ENCODE measurements at places on chromosomes 16 and 17.

- peak; percentile 33 for DNase-seq
These were observed 228.8 kb downstream of the C16orf78 start for GRCh38 chr16:49602201-49602975.

- peak; percentile 74 for DNase-seq
These were observed 2.7 kb downstream of the NDUFAF8 start for GRCh38 chr17:81241648-81242420.

DNA sequence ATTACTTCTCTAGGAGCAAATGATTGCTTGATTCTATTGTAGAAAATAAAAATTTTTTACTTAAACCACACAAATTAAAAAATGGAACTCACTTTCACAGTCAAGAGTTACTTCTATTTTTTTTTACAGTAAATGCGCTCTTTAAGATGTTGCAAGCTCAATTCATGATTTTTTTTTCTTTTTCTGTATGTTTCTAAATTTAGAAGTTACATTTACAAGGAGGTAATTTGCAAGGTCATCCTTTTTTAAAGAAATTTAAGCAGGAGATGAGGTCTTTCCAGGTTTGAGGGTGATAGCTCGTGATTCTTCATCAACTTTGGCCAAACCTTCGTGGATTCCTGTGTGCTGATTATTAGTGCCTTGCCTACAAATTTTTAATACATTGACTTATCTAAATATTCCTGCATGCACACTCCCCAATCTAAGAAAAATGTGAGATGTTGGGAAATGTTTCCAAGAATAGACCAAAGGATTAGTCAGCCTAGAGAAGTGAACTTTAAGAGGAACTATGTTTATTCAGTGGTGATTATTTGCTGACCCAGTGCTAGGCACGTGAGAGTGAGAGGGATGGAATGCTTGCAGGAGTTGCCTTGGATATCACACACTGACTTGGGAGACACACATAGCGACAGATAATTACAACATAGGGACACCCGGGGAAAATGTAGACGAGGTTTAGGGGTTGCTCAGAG is 429.8 kb downstream of the MAF start:
- DNase-seq, result no peak

DNA sequence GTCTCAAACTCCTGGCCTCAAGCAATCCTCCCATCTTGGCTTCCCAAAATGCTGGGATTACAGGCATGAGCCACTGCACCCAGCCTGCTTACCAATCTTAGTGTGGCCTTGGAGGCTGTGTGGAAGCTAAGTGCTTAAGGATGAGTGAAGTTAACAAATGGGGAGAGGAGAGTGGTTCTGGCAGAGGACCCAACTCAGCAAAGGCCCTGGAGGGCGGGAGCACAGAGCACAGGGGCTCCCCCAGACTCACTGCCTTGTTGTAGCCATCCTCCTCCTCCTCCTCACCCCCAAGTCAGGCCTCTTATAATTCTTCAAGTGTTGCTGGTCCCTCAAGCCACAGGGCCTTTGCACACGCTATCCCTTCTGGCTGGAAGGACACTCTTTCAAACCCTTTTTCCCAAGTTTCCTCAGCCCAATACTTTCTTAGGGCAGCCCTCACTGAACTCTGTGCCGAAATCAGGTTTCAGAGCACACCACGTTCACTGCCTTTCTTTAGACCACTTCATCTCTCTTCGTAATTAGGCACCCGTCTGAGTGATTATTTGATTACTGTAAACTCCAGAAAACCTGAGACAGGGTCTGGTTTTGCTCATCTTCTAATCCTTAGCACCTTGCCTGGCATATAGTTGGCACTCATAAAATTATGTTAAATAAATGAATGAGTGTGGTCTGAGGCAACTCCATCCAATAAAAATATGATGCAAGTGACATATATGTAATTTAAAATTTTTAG is 23.4 kb downstream of the NGFR start:
- no peak for DNase-seq

GRCh38 chr17:17161759-17162158 is 44.4 kb downstream of the PLD6 start:
- DNase-seq, result no peak

- no peak for DNase-seq
These were observed 330.2 kb downstream of the C16orf95 start for GRCh38 chr16:86986809-86987487.

DNA sequence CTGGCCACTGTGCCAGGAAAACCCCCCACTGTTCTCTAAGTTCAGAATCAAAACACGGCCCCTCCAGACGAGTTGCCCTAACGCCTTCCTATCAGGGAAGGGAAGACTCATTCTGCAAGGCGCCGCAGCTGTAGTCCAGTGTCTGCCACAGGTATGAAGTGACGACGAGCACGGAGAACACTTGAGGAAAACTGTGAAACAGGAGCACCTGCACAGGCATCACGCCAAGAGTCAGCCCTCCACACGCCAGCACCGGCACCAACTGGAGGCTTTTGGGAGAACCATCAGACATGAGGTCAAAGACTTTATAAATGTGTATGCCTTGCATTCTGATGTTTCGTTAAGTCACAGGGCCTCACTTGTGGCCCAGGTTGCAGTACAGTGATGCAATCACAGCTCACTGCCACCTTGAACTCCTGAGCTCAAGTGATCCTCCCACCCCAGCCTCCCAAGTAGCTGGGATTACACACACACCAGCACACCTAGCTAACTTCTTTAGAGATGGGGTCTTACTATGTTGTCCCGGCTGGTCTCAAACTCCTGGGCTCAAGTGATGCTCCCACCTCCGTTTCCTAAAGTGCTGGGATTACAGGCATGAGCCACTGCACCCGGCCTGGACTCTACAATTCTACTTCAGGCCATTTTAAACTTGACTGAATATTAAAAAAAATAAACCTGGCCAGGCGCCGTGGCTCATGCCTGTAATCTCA is 22.9 kb downstream of the KLHDC4 start:
- no peak for DNase-seq

- DNase-seq, result no peak
These were observed 26.2 kb upstream of the FOXK2 start for GRCh38 chr17:82493226-82493781.

DNA sequence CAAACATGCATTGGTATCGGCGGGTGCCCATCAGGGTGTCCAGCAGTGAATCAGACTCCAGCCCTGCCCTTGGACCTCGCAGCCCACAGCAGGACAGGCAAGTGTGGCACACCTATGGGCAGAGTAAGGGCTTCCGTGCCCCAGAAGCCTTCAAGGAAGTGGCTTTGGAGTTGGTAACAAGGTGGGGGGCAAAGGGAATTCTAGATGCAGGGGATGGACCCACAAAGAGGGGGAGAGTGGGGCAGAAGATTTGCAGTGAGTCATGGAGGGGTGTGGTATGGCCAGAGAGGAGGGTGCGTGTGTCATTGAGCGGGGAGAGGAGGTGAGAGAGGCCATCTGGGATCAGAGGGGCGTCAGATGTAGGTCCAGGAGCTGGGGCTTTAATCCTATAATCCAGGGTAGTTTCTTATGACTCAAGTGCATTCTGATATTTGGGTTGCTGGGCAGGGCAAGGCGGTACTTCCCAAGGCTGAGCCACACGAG is 8.5 kb upstream of the SPNS2 start:
- DNase-seq, result no peak

DNA sequence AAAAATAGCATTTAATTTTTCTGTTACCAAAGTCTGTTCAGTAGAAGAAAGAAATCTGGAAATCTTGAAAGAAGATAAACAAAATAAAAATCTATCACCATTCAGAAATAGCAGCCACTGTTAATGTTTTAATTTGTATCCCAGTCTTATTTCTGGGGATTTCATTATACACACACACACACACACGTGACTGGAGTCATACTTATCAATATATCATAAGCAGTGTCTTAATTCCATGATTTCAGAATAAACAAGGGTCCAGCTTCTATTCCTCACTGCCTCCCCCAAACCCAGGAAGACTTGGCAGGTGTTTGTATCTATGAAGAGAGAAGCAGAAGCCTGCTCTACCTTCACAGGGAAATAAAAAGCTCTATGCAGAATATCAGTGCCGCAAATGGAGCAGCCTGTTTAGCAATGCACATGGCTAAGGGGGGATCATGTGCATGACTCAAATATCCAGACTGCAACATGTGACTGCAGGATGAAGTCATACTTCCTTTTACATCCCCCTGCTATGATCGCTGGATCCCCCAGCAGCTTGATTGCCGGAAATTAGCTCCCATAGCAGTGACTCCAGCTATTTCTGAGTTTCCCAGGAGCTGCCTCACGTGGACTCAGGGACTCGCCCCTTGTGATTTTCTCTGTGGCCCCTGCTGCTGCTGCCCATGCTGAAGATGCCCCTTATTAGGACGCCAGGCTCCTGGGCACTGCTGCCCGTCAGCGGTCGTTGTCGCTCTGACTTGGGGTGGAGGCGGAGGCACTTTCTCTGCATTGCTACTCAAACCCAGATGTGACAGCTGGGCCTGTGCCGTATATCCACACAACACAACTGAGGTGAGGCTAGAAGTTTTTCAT is 341.0 kb downstream of the CPPED1 start:
- DNase-seq, result no peak

DNA sequence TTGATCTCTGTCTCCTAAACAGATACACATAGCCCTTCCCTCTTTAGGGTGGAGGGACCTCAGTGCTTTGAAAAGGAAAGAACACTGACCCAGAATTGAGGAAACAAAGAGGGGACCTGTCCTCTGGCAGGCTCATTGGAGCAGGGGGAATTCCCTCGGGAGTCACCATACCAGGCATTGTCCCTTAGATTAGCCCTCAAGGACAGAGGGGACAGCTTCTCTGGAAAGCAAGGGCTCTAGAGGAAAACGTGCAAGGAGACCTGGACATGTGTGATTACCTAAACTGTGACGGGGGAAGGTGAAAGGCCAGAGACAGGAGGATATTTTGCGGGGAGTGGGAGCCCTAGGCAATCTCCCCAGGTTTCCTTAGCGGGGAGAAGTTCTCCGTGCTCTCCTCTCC is 7.6 kb upstream of the FZD2 start:
- no peak for DNase-seq

All from mesothelial cell of epicardium (in vitro differentiated cells).